ENCODE measurements at places on chromosomes 7 and 10.

- no peak overlapping the region for H3K27ac ChIP-seq
- no peak for DNase-seq
- H3K27me3 ChIP-seq: no peaks in the 10 kb centered on the region
- peaks cover 35% of the 10 kb centered on the region for H3K36me3 ChIP-seq
- no peak overlapping the region for H3K4me3 ChIP-seq
These were observed 12.8 kb downstream of the KCTD7 start for GRCh38 chr7:66641526-66641871.

DNA sequence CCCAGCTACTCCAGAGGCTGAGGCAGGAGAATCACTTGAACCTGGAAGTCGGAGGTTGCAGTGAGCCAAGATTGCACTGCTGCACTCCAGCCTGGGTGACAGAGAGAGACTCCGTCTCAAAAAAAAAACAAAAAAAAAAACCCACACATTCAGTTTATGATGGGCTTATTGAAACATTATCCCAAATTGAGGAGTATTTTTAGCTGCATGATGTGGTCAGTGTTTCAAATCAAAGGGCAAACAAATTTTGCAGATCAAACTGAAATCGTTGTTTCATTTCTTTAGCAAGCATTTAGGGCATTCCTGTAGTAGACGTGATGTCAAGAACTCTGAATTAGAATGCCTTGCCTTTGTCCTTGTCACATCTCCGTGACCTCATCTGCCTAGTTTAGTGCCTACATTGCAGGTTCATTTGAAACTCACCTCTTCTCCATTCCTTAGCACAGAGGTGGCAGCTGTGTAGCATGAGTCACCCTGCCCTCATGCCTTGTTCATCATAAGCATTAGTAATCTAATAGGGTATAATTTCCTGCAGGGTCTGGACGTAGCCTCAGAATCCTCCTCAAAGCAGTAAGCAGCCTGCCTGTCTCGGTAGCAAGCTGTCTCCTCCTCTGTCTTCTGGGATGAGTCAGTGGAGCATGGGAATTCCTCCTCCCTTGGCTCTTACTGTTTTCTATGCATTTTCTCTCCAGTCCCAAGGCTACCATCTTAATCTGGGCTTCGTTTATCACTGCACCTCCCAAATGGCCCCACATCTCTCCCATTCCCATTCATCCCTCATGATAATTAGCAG is 73.8 kb downstream of the CUL1 start:
- H3K36me3 ChIP-seq: peaks cover 18% of the 10 kb centered on the region
- no peak overlapping the region for H3K4me3 ChIP-seq
- no peak for DNase-seq
- H3K27me3 ChIP-seq: no peaks in the 10 kb centered on the region

DNA sequence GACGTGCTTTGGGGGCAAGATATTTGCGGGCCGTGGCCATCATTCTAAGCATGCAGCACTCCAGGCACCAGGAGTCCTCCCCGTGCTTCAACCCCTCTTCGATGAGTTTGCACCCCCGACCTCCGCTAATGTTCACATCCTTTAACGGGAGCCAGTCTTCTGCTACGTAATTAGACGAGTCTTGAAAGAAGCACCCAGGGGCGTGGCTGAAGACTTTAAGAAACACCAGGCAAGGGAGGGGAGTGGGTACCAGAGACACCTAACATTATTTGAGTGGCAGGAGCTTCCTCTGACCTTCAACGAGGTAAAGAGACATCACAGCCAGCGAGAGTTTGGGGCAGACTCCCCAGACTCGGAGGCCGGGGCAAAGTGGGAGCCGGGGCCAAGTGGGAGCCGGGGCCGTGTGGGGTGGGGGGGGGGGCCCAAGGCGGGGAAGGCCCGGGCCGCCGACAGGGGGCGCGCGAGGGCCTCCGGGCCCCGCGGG is 31.1 kb upstream of the TOMM7 start:
- H3K27ac ChIP-seq: peak overlapping the region; percentile 96
- peaks cover 4% of the 10 kb centered on the region for H3K36me3 ChIP-seq

DNA sequence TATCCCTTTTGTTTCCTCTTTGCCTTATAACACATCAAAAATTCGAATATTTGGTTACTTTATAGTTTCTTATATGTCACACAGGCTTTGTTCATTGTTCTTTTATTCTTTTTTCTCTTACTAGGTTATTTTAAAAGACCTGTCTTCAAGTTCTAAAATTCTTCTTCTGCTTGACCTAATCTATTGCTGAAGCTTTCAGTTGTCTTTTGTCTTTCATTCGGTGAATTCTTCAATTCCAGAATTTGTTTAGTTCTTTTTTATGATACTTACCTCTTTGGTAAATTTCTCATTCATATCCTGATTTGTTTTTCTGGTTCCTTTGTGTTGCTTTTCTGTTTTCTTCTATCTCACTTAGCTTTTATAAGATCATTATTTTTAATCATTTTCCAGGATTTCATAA is 188.4 kb downstream of the ZEB1 start:
- no peak overlapping the region for H3K27ac ChIP-seq
- DNase-seq: no peak
- H3K36me3 ChIP-seq: peaks cover 66% of the 10 kb centered on the region
- no peak overlapping the region for H3K4me3 ChIP-seq
- H3K4me1 ChIP-seq: peaks cover 4% of the 10 kb centered on the region

GRCh38 chr10:93598157-93598556 is 2.9 kb downstream of the RBP4 start:
- no peak overlapping the region for H3K4me3 ChIP-seq
- DNase-seq: no peak
- no peaks in the 10 kb centered on the region for H3K4me1 ChIP-seq
- H3K27me3 ChIP-seq: peaks cover 4% of the 10 kb centered on the region

GRCh38 chr10:75399461-75400162 is 2.0 kb downstream of the ZNF503 start:
- H3K27me3 ChIP-seq: peaks cover 26% of the 10 kb centered on the region
- peak overlapping the region; percentile 80 for H3K4me3 ChIP-seq
- H3K36me3 ChIP-seq: peaks cover 2% of the 10 kb centered on the region
- peaks cover 16% of the 10 kb centered on the region for H3K4me1 ChIP-seq
- no peak overlapping the region for H3K27ac ChIP-seq
- DNase-seq: no peak

DNA sequence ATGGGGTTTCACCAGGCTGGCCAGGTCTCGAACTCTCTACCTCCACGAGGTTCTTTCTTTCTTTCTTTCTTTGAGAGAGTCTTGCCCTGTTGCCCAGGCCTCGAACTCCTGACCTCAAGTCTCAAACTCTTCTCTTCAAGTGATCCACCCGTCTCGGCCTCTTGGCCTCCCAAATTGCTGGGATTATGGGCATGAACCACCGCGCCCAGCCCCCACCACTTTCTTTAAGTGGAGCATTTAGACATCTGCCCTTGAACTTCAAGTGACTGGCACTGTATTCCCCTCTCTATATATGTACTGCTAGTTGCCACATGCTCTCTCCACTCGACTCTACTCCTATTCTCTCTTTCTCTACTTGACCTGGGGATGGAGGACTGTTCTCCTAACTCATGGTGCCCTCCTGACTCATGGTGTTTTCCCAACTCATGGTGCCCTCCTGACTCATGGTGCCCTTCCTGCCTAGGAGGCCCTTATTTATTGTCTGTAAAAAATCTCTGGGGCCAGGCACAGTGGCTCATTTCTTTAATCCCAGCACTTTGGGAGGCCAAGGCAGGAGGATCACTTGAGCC is 19.3 kb upstream of the ACHE start:
- H3K27me3 ChIP-seq: peaks cover 14% of the 10 kb centered on the region
- H3K36me3 ChIP-seq: peaks cover 1% of the 10 kb centered on the region
- DNase-seq: no peak
- H3K4me3 ChIP-seq: no peak overlapping the region

- peaks cover 21% of the 10 kb centered on the region for H3K36me3 ChIP-seq
- no peak overlapping the region for H3K4me3 ChIP-seq
- H3K27ac ChIP-seq: no peak overlapping the region
- DNase-seq: no peak
- no peaks in the 10 kb centered on the region for H3K4me1 ChIP-seq
These were observed 29.3 kb upstream of the NCAPG2 start for GRCh38 chr7:158733775-158734494.

- DNase-seq: no peak
- H3K4me3 ChIP-seq: no peak overlapping the region
- H3K36me3 ChIP-seq: peaks cover 31% of the 10 kb centered on the region
- H3K4me1 ChIP-seq: no peaks in the 10 kb centered on the region
- no peak overlapping the region for H3K27ac ChIP-seq
These were observed 152.0 kb downstream of the HDAC9 start for GRCh38 chr7:18647582-18647981.

DNA sequence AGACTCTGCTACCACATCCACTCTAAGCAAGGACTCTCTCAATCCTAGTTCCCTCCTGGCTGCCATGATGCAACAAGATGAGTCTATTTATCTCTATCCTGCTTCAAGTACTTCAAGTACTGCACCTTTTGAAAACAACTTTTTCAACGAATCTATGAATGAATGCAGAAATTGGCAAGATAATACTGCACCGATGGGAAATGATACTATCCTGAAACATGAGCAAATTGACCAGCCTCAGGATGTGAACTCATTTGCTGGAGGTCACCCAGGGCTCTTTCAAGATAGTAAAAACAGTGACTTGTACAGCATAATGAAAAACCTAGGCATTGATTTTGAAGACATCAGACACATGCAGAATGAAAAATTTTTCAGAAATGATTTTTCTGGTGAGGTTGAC is 40.7 kb downstream of the AHR start:
- peaks cover 22% of the 10 kb centered on the region for H3K36me3 ChIP-seq
- no peak for DNase-seq
- H3K4me1 ChIP-seq: peaks cover 5% of the 10 kb centered on the region
- no peaks in the 10 kb centered on the region for H3K27me3 ChIP-seq

DNA sequence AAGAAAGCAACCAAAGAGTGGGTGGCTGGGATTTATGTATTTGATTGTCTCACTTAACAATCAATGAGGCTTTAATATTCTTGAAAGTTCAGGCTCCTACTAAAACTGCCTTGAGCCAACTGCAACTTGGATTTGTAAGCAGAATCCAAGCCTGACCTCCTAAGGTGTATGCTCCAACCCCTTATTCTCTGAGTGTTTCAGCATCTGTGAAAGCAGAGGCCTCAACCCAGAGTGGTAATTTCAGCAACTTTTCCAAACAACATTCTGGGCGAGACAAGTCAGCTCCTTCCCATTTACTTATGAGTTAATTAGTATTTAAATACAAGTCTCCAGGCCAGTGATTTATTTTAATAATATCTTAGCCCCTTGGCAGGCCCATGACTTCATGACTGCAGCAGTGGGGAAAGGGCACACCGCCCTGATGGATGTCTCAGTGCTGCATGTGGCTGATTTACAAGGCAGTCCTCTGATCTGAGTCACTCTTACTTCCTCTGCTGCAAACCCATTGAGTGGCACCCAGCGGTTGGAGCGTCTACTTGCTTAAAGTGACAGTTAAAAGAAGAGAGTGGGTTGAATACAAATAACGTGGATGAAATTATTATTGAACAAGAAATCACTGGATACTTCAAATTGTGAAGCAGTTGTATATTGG is 209.1 kb downstream of the TRIL start:
- no peaks in the 10 kb centered on the region for H3K27me3 ChIP-seq
- H3K4me3 ChIP-seq: no peak overlapping the region
- H3K4me1 ChIP-seq: peaks cover 3% of the 10 kb centered on the region
- H3K36me3 ChIP-seq: no peaks in the 10 kb centered on the region

DNA sequence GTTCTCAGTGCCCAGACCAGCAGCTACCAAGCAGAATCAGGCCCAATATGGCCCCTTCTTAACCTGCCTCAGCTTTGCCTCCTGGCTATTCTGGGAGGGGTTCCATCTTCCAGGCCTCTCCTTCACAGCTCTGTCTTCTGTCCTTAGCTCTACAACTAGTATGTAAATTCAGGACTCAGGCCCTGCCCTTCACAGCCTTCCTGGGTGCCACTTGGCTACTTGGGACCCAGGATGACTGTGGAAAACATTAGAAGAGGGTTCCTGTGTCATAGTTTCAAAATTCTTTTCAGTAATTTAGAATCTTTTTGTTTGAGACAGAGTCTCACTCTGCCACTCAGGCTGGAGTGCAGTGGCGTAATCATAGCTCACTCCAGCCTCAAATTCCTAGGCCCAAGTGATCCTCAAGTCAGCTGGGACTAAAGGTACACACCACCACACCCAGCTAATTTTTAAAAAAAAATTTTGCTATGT is 33.2 kb upstream of the PAPSS2 start:
- DNase-seq: no peak
- no peak overlapping the region for H3K4me3 ChIP-seq
- H3K27ac ChIP-seq: no peak overlapping the region
- no peaks in the 10 kb centered on the region for H3K36me3 ChIP-seq
- no peaks in the 10 kb centered on the region for H3K4me1 ChIP-seq
- H3K27me3 ChIP-seq: no peaks in the 10 kb centered on the region

- H3K4me1 ChIP-seq: no peaks in the 10 kb centered on the region
- H3K36me3 ChIP-seq: no peaks in the 10 kb centered on the region
- H3K27ac ChIP-seq: no peak overlapping the region
These were observed 54.6 kb upstream of the OPN4 start for GRCh38 chr10:86599729-86600128.

DNA sequence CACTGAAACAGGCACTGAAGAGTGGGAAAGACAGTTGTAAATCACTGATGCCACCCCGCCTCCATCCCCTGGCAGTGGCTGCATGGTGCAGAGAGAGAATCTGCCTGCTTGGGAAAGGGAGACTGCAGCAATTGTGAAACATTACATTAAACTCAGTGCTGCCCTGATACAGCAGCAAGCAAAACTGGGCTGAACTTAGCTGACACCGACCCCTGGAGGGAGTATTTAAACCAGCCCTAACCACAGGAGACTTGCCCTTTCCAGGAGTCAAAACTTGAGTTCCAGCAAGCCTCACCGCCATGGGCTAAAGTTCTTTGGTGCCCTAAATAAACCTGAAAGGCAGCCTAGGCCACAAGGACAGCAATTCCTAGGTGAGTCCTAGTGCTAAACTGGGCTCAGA is 109.4 kb upstream of the PLPP4 start:
- no peaks in the 10 kb centered on the region for H3K4me1 ChIP-seq
- H3K27me3 ChIP-seq: no peaks in the 10 kb centered on the region
- no peak overlapping the region for H3K27ac ChIP-seq
- DNase-seq: no peak
- no peak overlapping the region for H3K4me3 ChIP-seq

DNA sequence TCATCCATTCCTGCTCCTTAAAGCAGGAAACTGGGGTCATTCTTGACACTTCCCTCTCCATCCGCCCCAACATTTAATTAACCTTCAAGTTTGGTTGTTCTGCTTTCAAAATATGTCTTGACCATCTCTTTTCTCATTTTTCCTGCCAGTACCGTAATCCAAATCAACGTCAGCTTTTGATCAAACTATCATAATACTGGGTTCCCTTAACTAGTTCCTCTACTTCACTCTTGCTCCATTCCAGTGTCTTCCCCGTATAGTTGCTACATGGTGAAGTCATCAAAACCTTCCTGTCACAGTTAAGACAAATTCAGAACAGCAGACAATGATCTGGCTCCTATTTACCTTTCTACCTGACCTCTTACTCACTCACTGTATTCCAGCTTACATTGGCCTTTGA is 6.6 kb upstream of the KLF14 start:
- H3K27me3 ChIP-seq: peaks cover 8% of the 10 kb centered on the region
- no peak overlapping the region for H3K27ac ChIP-seq
- H3K36me3 ChIP-seq: no peaks in the 10 kb centered on the region

DNA sequence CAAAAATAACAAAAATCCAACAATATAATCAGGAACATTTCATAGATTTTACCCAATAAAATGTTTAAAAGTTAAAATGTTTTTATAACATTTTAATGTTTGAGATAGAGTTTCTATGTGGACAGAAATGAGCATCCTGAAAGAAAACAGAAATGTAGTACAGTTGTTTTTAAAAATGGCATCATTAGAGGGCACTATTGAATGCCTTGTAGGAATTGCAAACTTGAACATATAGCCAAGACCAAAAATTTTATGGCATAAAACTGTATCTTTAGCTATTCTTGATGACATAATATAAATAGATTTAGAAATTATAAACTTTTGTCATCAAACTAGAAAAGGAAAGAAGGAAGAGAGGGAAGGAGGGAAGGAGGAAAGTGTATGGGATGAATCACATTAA is 1372.7 kb downstream of the GATA3 start:
- H3K4me1 ChIP-seq: no peaks in the 10 kb centered on the region
- no peak overlapping the region for H3K4me3 ChIP-seq
- H3K27me3 ChIP-seq: no peaks in the 10 kb centered on the region
- H3K36me3 ChIP-seq: no peaks in the 10 kb centered on the region
